Memory B cell (primary cell): ENCODE measurements at places on chromosomes 5 and 9.

DNA sequence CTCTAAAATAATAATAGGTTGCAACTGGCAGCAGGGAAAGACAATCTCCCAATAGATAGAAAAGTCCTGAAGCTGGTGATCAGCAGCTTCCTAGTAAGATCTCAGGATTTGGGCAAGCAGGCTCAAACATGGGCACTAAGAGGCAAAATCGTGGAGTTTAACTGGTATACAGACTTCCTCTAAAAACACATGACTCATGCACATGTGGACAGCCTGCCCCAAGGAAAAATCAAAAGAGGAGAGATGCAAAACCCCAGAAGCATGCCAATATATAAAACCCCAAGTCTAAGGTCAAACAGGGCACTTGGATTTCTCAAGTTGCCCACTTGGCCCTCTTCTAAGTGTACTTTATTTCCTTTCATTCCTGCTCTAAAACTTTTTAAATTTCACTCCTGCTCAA lies 62.8 kb downstream of the CDKN2A start:
- no peak for DNase-seq

DNA sequence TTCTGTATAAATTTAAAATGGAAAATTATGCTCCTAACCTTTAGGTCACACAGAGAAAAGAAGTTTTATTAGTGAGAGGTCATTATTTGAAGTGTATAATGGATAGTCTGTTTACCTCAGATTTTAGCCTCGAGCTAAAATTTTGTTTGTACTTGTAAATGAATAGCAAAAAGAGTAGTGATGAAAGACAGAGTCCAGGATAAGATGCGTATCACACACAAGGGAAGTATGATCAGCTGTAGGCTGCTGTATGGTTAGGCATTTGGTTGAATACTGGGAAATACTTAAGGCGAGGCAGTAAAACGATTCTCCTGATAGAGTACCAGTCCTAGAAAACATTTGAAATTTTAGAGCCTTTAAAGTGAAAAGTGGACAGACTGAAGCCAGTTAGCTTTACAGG lies 92.7 kb downstream of the FBXL7 start:
- no peak for DNase-seq

DNA sequence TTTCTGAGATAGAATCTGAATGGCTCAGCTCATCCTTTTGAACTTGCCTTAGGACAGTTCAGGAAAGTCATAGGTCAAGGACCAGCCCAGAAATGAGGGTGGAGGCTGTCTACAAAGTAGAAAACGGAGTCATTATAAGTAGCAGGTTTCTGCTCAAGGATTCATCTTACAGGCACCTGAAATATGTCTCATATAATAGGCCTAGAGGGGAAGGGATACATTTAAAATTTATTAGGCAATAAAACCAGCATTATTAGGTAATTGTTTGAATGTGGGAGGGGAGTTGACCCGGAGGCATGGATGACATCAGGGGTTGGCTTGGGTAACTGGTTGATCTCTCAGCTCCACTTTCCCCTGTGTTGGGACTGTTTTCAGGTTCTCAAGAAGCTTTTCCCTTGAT lies 11.9 kb upstream of the GALNT10 start:
- no peak for DNase-seq

DNA sequence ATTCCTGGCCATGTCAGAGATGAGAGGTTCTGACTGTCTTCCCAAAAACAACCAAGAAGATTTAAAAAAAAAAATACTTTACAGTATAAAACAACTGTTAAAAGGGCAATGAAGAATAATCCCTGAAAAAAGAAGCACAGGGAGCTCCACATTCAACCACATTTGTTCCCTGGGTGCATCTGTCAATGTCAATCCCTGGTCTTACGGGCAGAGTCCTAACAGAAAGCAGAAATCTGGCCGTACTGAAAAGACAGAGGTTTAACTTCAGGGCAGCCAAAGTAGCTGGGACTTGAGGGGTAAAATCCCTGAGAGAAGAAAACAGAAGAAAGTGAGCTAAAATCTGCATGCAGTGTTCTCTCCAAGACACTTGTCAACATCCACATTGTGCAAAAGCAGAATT lies 76.6 kb downstream of the RICTOR start:
- DNase-seq, result no peak

- DNase-seq, result no peak
Observed at GRCh38 chr5:131505237-131505908, 129.7 kb downstream of the RAPGEF6 start.

DNA sequence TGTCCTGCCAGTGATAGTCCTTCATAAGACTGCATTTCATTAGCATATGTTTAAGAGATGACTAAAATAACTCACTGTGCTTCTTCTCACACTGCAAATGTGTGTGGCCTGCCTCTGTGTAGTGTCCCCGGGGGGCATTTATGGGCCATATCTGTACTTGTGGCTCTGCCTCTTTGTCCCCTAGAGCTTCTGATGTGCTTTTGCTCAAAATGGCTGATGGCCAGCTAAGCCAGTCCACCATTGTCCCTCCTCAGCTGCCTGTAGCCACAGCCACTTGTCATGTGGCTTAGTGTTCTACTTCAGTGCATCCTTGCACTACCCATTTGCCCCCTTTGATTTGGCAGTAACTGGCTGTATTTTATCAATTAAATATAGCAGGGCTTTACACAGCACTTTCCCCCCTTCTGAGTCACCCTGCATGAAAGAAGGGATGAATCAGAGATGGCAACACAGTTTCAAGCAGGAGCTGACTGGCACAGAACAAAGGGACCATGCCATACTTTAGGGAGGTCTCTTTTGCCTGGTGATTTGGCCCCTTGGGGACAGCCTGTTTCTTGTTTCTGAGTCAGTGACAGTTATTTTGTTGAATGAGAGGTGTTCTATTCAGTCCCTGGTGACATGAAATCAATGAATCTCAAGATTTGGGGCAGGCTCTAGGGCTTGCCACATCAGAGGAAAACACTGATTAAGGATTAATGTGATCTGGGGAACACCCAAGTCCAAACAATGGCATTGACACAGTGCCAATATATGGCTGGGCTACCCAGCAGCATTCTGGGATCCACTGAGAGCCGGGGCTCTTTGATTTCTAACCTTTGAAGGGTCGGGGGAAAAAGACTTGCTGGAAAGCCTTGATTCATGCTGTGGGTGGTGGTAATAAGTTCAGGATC lies 245.5 kb downstream of the SMARCA2 start:
- DNase-seq, result no peak

GRCh38 chr5:159782197-159782994 lies 133.9 kb upstream of the ADRA1B start:
- no peak for DNase-seq

DNA sequence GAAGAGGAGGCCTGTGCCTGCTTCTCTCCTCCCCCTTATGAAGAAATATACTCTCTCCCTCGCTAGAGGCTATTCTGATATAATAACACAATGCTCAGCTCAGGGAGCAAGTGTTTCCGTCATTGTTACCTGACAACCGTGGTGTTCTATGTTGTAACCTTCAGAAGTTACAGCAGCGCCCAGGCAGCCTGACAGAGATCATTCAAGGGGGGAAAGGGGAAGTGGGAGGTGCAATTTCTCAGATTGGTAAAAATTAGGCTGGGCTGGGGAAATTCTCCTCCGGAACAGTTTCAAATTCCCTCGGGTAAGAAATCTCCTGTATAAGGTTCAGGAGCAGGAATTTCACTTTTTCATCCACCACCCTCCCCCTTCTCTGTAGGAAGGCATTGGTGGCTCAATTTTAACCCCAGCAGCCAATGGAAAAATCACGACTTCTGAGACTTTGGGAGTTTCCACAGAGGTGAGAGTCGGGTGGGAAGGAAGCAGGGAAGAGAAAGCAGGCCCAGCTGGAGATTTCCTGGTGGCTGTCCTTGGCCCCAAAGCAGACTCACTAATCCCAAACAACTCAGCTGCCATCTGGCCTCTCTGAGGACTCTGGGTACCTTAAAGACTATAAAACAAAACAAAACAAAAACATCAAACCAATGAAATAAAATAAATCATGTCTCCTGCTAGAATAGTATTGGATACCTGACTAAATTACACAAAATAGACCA lies 1.3 kb downstream of the TMEM174 start:
- no peak for DNase-seq

DNA sequence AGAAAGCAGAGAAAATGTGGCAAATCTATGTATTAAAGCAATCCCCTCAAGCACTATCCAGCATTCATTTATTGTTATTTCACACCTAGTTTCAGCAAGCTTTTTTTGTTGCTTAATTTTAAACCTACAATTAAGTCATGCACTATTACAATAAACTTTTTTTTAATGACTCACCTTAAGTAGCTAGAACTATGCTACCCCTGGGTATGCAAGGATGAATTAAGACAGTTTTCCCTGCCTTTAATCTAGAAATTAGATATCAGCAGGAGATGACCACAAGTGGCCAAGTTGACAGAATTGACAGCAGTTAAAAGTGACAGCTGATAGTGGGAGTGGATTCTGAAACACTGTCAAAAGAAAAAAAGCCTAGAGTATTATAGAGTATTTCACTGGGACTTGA lies 20.0 kb downstream of the ITGA1 start:
- no peak for DNase-seq

DNA sequence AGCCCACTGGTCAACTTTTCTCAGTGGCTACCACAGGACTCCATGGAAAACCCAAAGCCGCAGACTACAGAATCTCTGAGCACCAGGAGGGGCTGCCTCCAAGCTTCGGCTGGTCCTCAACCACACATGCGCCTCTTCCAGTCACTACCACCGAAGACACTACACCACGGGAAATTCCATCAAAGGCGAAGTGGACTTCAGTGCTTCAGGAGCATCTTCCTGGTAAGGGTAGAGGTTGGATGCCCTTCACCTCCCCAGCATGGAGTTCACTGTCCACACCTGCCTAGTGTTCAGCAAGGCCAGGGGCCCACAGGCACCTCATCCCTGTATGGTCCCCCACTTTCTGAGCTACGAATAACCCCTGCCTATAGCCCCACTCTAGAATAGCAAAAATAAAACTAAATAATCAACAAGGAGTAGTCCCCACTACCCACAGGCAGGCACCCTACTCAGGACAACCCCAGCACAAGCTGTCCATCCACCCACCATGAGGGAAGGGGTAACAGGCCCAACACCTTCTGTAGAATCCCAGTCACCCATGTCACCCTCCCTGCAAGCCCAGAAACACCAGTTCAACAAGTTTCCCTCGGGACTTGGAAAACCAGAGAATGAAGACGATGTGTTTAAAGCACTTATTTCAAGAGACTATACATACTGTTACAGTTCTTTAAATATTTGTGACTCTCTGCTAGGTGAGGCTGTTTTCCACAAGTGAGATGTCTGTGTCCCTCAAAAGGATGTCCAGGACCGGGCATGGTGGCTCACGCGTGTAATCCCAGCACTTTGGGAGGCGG lies 2.6 kb downstream of the VDAC1 start:
- DNase-seq, result no peak

DNA sequence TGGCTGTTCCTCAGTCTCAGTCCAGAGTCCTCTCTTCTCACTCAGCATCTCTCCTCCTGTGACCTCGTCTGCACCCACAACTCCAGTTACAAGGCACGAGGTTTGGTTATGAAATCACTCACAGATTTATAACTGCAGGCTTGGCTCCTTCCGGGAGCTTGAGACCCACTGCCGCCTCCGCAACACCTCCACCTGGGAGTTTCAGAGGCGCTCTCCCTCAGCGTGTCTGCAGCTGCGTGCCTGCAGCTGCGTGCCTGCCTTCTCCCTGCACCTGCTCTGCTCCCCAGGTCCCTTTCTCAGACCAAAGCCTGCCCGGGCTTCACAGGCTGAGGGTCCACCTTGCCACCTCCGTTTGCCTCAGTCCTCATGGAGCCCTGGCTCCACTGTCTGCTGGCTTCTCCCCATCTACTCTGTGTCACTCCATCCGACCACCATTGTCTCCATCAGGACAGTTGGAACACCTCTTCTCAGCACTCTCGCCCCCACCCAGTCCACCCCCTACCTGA lies 51.5 kb downstream of the HRH2 start:
- DNase-seq, result no peak

DNA sequence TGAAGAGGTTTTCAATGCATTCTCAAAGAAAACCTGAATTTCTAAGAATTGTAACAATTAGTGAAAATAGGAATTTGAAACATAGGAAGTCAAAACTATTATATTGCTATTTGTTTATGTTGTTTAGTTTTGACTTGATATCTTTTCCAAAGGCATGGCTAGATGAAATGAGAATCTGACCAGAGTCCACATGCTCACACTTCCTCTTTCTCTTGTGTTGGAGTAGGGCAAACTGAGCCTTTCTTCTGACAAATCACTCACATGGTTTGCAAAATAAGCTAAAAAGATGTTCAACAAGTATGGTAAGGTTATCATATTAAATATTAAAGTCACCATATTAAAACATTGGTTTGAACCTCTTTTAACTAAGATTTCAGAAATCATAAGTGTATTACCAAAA lies 512.6 kb downstream of the ISL1 start:
- DNase-seq, result no peak

GRCh38 chr5:170314541-170315095 lies 17.0 kb upstream of the LCP2 start:
- no peak for DNase-seq

- no peak for DNase-seq
Observed at GRCh38 chr9:30967476-30967875, 1417.0 kb upstream of the ACO1 start.

- no peak for DNase-seq
Observed at GRCh38 chr9:34993502-34994259, 4.1 kb downstream of the DNAJB5 start.

DNA sequence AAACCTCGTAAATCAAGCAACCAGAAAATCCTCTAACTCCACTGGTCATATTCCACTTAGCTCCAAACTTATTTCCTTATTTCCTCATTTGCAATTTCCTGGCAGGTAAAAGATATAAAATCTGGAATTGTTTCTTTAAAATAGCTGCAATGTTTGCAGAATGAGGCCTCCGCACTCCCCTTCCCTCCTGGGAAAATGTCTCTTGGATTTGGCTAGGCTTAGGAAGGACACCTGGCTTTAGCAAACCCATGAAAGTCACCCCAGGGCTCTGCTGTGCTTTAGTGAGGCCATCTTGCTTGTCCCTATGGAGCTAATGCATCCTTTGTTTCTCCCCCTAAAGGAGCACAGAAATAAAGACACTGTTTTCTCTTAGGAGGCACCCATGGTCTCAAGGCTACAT lies 10.5 kb downstream of the ARSB start:
- no peak for DNase-seq

DNA sequence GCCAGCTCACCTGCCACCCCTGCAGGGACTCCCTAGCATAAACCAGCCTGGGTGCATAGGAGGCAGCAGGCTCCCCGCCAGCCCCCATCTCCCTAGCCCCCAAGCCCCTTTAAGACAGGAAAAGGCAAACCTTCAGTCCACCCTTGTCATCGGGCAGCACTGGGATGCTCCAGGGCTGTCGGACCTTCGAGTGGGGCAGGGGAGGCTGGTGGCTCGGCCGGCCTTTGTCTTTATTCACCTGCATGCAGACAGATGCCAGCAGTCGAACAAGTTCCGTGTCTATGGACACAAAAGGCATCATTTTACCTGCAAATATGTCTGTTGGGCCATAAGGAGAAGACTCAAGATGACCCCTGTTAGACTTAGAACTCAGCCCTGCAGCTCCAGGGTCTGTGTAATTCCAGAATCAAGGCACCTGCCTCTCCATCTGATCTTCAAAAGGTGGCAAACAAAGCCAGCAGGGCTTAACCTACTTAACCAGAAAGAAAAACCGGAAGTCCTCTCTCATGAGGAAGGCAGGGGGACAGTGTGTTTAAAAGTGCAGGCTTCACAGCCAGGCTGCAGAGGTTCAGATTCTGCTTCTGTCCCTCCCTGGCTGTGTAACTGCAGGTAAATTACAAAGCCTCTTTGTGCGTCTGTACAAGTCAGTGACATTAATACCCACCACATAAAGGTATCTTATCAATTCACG lies 16.2 kb downstream of the ANKS6 start:
- no peak for DNase-seq
